ENCODE measurements at places on chromosomes 1 and 21.
A peak's percentile ranks its signal among the peaks of the same experiment; 100 is the strongest.

- no peak for DNase-seq
Observed at GRCh38 chr21:27614231-27614630, 647.3 kb upstream of the ADAMTS5 start.

GRCh38 chr1:53982034-53982762 is 35.8 kb downstream of the LDLRAD1 start:
- DNase-seq, result peak; percentile 76

- peak; percentile 27 for DNase-seq
Observed at GRCh38 chr1:247293047-247293446, 37.2 kb downstream of the VN1R5 start.

DNA sequence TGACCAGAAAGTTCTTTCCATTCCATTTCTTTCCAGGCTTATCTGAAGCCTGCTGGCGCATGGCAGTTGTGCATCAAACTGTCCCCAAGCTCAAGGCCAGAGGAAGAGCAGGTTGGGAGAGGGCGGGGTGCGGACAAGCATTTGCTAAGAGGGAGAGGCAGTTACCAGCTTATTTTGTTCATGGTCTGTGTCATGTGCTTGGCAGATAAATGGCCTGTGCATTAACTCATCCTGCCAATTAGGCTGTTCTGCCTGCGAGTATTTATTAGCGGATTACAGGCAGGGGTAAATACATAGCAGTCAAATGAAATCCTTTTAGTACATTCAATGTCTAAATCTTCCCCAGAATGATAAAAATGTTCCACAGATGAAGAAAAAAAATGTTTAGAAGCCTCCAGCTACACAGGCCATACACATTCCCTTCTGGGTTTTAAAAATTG is 48.9 kb upstream of the B3GALNT2 start:
- DNase-seq, result no peak

DNA sequence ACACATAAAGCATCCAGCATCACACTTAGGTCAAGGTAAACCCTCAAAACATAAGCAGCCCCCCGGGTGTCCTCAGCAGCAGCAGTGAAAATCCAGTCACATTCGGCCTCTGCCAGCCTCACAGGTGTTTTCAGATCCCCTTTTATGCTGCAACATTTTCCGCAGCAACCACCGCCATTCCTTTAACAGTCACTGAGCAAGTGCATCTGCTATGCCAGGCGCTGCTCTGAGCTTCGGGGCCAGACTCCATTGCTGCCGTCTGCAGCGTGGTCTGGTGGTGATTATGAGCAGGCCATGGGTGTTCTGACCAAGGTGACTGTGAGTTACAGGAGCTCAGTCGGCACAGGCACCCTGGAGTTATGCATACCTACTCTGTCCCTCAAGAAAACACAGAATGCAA is 4.5 kb downstream of the URB1 start:
- DNase-seq, result no peak

GRCh38 chr21:26379561-26379960 is 193.5 kb downstream of the CYYR1 start:
- no peak for DNase-seq

DNA sequence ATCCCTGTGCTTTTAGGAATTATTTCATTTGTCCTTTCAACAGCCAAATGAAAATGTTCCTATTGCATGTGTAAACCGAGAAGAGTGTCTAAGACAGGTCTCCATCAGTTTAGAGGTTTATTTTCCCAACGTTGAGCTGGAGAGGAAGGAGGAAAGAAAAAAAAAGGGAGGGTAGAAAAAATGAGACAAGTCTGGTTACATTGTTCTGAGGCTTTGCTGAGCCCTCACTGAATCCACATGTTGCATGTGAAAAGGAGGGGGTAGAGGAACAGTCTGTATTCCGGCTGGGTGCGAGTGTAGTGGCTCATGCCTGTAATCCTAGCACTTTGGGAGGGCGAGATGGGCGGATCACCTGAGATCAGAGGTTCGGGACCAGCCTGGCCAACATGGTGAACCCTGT is 19.2 kb upstream of the PDIK1L start:
- no peak for DNase-seq

DNA sequence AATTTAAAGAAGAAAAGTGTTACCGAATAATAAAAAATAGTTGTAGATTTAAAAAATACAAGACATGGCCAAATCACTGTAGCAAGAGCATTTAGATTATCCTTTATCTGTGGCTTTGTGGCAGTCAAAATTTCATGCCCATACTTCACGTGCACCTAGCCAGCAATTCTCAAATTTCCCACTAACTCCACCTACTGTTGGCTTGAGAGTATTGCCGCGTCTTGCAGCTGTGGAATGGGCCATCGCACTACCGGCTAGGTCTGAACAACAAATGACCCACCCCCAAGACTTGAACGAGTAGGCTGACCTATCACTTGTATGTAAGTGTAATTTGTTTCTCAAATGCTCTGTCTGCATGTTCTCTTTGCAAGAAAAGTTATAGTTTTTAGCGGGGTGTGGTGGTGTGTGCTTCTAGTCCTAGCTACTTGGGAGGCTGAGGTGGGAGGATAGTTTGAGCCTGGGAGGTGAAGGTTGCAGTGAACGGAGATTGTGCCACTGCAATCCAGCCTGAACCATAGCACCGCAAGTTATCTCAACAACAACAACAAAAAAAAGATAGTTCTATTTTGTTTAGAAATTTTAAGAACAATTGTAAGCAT is 4.1 kb downstream of the KRTAP13-4 start:
- peak; percentile 56 for DNase-seq

- DNase-seq, result no peak
Observed at GRCh38 chr21:46089285-46089684, 8.6 kb upstream of the COL6A2 start.

Data from neural progenitor cell (in vitro differentiated cells).